Sigmoid colon (tissue), 7 donors: ENCODE measurements at places on chromosomes 12 and 14. TPM values are rescaled to one million over a fixed set of nuclear protein-coding genes. Genes with fewer than 3 reads are reported as not detected.

Gene TDRD9
- 0.83 TPM for total RNA-seq

Gene VIPAS39
- total RNA-seq = 22.5 TPM

Gene KRT5
- not detected for total RNA-seq

Gene IL31
- total RNA-seq = not detected

Gene RHOJ
- total RNA-seq = 28.5 TPM

Gene BCL11B
- total RNA-seq = 0.14 TPM

Gene SRRM4
- total RNA-seq = 0.14 TPM

Gene CISTR
- total RNA-seq = not detected

Gene NCOR2
- total RNA-seq = 42.5 TPM

Gene RECQL
- 40.0 TPM for total RNA-seq

Gene GPR137C
- 0.68 TPM for total RNA-seq

Gene SPRYD3
- total RNA-seq = 38.4 TPM

Gene METTL1
- 3.8 TPM for total RNA-seq

Gene PDE3A
- 56.8 TPM for total RNA-seq
